ENCODE measurements at places on chromosomes 1 and 21.
A peak's percentile ranks its signal among the peaks of the same experiment; 100 is the strongest.

DNA sequence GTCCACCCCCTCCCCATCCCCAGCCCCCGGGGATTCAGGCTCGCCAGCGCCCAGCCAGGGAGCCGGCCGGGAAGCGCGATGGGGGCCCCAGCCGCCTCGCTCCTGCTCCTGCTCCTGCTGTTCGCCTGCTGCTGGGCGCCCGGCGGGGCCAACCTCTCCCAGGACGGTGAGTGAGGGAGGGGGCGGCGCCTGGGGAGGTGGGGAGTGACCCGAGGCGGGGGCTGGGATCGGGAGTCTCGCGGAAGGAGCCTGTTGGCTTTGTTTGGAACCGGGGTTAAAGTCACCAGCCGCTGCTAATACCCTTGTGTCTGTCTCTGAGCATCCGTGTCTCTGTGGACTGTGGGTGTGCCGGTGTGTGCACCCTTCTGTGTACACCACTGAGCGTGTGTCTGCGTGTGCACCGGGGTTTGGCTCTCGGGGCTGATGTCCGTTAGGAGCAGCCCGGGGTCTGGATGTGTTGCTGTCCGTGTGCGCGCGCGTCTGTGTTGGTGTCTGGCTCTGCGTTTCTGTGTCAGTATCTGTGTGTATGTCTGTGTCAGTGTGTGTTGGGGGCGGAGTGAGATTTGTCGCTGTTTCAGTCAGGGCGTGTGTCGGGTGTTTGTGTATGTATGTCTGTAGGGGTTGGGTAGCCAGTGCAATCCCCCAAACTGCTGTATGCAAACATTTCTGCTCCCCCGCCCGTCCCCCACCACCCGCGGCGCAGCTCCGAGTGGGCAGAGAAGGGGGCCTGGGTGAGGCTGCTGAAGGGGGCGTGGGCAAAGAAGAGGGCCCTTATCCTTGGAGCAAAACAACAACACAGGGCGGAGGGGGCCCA, 480 bp downstream of the CADM3 start:
- no peak for DNase-seq

DNA sequence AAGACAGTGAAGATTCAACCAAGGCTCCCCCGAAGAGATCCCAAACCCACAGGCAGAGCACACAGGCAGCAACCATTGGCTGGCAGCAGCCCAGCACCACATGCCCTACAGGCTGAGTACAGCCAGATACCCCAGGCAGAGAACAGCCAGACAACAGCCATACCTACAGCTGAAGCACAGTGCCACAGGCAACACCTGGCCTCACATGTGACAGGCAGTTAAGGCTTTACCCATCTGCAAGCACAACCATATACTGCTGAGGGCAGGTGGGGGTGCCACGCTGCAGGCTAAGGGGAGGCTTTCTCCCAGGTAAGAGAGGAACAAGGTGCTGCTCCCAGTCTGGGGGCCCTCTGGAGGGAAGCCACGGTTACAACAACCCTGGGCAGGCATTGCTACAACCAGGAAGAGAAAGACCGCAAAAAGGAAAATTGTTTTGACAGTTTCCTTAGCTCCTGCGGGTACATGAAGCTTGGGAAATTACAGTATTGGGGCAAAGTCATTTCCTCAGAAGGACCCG, 12.3 kb downstream of the CHIT1 start:
- no peak for DNase-seq

DNA sequence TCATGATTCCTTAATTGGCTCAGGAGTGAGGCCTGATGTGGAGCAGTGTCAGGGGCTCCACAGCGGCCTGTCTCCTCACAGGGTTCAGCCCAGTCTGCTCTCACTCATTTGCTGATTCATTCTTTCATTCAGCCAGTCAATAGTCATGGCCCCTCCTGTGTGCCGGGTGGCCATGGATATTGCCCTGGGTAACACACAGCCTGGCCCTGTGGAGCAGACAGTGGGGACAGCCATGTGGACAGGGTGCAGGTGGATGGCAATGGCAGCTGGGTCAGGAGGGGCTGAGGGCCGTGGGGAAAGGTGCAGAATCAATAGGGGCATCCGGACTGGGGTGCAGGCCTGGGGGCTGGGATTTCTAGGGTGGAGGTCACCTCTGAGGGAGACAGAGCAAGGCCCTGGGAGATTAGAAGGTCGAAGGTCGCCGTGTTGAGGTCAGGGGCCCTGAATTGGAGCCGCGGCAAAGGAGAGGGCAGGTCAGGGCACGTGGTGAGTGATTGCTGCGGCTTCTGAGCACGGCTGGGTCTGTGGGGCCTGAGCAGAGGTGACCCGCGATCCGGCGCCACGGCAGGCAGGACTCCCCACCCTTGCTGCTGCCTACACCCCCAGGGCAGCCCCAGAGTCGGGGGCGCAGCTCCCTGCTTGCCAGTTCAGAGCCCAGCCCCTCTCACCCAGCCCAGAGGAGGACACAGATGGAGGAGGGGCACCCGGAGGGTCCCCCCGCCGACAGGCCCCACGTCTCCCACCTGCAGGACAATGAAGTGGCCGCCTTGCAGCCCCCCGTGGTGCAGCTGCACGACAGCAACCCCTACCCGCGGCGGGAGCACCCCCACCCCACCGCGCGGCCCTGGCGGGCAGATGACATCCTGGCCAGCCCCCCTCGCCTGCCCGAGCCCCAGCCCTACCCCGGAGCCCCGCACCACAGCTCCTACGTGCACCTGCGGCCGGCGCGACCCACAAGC, 33.4 kb downstream of the SLC19A1 start:
- DNase-seq: no peak

GRCh38 chr1:176964687-176965086, 199.8 kb downstream of the ASTN1 start:
- no peak for DNase-seq

DNA sequence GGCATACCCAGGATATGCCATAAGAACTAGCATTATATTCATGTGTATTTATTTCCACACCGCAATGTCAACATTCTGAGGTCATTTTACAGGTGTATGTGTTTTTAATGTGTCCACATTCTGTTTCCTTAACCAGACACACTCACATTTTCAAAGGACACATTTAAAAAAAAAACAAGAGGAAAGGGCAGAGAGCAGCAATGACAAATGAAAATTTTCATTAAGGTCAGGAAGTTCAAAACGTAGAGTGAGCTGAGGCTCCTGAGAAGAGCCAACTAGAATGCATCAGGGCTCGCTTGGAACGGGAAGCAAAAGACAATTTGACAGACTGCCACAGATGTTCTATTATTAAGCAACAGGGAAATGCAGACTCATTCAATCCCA, 4.8 kb upstream of the GNPAT start:
- no peak for DNase-seq

DNA sequence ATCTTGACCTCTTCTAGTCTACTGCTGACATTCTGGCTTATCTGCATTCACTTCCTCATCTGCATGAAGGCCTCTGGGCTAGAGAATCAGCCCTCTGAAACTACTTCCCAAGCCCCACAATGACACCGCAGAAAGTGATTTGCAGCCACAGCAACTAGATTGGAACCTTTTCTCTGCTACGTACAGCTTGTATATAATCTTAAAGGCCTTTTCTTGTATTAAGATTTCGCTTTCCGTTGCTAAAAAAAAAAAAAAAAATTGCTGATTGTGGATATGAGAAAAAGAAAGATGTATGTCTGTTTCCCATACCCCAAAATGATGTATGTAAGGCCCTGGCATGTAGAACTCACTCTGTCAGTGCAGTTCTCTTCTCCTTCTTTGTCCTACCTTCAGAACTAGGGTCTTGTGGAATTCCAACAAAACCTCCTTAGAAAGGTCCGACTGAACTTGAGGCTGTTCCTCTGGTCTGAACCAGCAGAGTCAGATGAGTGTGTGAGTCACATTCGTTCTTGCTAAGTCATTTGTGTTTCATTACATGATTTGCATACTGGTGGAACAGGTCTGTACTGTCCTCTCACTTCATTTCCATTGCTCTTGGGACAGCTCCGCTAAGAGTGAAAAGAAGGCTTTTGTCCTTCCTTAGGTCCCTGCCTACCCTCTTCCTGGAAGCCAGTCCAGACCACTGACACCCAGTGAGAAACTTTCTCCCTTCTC, 62.7 kb downstream of the PLPP3 start:
- peak; percentile 72 for DNase-seq

- DNase-seq: peak; percentile 51
These were observed 23.7 kb upstream of the DISP1 start for GRCh38 chr1:222791006-222791710.

GRCh38 chr1:162389021-162389818, 7.7 kb downstream of the C1orf226 start:
- DNase-seq: peak; percentile 73

- peak; percentile 60 for DNase-seq
These were observed 22.2 kb downstream of the SLC2A1 start for GRCh38 chr1:42936309-42937078.

DNA sequence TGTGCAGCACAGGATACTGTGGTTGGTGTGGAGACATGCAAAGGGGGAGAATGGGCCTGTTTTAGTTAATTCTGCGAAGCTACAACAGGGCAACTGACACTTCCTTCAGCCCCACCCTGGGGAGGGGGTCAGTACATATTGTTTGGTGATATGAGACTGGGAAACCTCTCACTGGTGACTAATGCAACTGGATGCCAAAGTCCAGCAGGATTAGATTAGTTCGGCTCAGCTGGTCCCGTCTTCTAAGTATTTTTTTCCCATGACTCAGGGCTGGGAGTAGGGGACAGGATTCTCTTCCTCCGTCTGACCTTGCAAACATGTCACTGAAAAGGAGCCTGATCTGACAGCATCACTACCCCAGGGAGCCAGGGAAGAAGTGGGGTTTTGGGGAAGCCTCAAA, 43.0 kb downstream of the PLXNA2 start:
- peak; percentile 99 for DNase-seq

GRCh38 chr1:161499099-161500039, 5.9 kb upstream of the FCGR2A start:
- no peak for DNase-seq

DNA sequence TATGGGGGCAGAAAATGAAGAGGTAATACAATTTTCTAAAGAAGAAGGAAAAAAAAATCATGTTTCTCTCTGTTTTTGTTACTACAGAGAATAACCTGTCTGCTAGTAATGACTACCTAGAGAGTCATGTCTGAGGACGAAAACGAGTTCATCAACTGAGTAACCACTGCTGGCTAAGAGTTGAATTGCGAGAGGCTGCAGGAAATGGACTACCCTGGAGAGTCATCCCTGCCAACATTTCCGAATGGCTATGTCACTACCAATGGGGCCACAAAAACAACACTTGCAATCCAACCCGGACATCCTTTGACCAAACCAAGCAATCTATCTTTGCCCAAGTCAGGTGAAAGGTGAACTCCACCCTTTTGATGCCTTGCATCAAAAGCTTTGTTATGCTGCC, 120.6 kb downstream of the FCRL5 start:
- DNase-seq: no peak

DNA sequence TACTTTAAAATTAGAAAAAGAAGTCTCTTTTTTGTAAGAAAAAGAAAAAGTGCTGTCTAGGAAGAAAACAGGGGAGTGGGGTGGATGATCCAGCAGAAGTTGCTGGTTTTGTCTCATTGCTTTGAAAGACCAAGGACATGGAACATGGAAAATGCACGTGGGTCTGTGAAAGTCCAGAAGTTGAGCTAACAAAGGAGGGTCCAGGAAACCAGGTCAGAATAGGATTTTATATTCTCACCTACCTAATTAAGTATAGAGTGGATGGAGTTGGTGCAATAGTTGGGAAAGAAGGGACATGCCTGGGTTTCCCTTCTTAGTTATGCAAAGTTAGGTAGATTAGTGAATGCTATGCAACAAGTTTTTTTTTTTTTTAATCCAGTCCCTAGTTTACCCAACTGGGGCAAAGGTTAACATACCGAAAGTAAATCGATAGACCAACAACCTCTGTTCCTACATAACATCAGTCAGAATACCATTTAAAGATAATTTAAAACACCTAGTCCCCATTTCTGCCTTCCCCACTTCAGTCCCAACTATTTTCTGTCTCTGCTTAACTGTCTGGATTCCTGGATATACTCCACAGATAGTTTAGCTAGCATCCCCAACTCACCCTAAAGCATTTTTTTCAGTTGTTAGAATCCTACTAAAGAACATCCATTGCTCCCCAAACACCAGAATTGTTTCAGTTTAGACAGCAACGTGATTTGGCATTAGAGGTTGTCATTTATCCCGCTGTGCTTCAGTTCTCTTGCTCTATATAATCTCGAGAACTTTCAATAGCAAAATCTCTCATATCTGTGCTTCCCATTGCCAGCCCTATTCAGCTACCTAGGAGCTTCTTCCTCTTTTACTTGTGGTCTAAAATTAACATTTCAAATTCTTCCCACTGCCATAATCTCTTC, 105.7 kb upstream of the PLPPR5 start:
- no peak for DNase-seq

DNA sequence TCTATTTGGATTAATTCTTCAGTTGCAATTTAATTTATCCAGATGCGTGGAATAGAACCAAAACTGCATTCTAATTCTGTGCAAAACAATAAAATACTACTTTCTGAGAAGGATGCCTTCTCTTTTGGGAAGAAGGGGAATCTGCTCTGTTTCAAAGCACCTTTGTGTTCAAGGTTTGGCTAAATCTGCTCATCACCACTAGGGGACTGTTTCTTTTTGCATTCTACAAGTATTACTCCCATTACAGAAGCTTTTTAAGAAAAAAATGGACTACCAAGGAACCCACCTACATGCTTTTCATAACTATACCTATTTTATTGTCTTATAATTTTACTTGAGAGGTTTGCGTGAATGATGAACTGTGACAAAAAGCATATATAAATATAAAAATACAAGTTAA, 18.2 kb downstream of the MRPS6 start:
- DNase-seq: no peak

DNA sequence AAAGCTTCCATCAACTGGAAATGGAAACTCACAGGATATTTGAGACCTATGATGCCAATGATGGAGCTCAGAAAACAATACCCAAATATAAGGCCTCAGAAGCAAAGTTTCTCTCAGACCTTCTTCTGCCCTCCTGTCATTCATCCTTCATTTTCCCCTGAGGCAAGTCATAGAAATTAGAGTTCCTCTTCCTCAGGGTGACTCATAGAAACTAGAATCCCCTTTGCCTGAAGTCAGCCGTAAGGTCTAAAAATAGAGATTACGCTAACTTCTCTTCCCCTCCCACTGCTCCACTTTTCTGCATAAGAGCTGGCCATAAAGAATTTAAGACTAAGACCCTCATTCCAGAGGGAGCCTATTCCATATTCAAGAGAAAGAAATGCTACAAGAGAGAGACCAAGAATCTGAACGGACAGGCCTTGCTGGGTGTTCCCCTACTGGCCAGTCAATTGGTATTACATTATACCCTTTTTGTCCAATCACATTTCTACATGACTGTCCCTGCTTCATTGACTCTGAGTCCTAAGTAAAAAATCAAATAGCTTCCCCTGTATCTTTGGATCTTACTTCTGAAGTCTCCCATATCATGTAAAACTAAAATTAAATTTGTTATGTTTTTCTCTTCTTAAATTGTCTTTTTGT, 994.9 kb downstream of the ADGRL2 start:
- no peak for DNase-seq

GRCh38 chr1:150720703-150721102, at the start of gene HORMAD1:
TSS of gene HORMAD1 (minus strand) at chr1:150720895. CDS start at chr1:150719505, 1,390 bp downstream.
- DNase-seq: no peak

Measured in astrocyte (in vitro differentiated cells and primary cell).